AG09319 (cell line): ENCODE measurements at places on chromosomes 4 and X.

DNA sequence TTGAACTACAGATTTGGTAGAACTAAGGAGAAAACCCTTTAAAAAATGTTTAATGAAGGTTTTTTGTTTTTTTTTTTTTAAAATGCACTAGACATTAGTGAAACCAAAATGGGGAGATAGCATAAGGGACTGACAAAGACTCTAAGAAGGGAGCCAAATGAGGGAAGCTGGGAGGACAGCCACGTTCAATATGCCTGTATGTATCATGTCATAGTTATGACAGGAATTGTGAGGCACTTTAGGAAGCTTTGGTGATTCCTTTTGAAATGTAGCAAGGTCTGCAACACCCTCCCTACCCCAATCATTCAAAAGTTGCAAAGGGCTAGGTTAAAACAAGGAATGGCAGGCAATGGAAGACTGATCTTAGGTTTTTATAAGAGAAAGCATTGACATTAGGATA is 526.0 kb downstream of the TLL1 start:
- DNase-seq: no peak

- no peak for DNase-seq
Measured at GRCh38 chr4:122170775-122171174, 18.6 kb downstream of the BLTP1 start.

DNA sequence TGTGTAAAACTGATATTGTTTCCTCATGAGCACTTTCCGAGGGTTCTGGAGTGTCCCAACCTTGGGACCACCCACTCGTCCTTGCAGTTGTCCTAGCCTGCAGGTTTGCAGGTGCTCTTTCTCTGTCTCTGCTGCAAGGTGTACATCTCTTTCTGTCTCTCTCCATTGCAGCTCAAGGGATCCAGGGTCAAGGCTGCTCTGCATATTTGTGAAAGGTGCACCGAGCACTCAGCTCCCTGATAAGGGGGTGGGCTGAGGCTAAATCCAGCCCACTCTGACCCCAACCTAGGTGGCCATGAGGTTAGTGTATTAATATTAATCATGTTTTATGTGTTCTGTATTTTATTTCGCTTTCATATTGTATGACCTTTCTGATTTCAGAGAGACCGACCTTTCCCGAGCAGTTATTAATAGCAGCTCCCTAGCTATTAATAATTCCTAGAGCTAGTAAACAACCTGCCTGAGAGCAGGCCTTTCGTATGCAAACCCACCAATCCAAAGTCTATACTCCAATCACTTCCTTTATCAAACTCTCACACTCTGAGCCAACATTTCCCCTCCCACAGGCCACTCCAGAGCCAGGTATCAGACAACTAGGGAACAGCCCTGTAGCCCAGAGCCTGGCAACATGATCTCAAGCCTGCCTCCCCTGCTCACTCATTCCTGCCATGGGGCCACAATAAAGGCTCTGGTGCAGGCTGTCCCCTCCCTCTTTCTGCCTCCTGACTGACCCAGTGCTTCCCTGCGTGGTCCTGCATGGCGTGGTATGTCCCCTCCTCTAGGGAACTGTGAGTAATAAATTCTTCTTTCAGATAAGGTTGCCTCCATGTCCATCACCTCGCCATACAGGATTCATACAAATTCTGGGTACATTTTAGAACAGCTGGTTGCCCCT is 73.9 kb downstream of the SLC2A9 start:
- DNase-seq: no peak

GRCh38 chr4:188941524-188942119 is 802.4 kb downstream of the TRIML1 start:
- DNase-seq: peak; percentile 78

GRCh38 chr4:175351473-175351872 is 433.3 kb downstream of the ADAM29 start:
- no peak for DNase-seq

GRCh38 chrX:50747471-50747900 is 66.5 kb downstream of the SHROOM4 start:
- DNase-seq: peak; percentile 1

DNA sequence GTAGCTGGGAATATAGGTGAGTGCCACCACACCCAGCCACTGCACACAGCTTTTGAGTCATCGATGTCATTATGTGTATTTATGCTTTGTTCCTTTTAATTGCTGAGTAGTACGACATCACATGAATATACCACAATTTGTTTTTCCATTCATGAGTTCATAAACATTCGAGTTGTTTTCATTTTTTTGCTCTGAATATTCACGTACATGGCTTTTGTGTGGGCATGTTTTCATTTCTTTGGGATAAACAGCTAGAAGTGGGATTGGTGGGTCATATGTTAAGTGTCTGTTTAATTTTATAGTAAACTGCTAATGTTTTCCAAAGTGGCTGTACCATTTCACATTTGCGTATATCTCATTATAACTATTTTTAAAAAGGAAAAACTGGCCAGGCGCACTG is 45.1 kb upstream of the KDR start:
- DNase-seq: no peak

- DNase-seq: no peak
Measured at GRCh38 chr4:152613841-152614721, 65.7 kb downstream of the TMEM154 start.

- no peak for DNase-seq
Measured at GRCh38 chr4:61336916-61337315, 136.8 kb downstream of the ADGRL3 start.

GRCh38 chr4:73434311-73434710 is 1.7 kb upstream of the AFP start:
- DNase-seq: no peak

DNA sequence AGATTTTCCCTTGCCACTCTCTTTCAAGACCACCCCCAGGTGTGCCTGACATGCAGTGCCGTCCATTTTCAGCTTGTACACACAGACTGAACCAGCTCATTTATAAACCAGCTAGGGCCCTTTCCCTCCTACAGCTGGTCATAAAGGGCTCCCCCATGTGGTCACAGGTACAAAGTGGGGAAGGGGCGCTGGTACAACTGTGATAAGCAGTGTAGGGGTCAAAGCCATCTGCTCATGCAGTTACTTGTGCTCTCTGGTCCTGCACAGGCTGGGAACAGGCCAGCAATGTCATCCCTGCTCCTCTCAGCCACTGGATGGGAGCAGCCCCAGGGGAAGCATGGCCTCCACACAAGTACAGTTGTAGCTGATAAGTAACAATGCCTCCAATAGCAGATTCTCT is 20.6 kb downstream of the GABRQ start:
- DNase-seq: no peak

- no peak for DNase-seq
Measured at GRCh38 chr4:186204686-186205085, 13.3 kb downstream of the CYP4V2 start.

- DNase-seq: no peak
Measured at GRCh38 chr4:163385466-163385865, 41.8 kb downstream of the NPY5R start.

- DNase-seq: no peak
Measured at GRCh38 chrX:128518508-128518907, 466.3 kb upstream of the ACTRT1 start.

DNA sequence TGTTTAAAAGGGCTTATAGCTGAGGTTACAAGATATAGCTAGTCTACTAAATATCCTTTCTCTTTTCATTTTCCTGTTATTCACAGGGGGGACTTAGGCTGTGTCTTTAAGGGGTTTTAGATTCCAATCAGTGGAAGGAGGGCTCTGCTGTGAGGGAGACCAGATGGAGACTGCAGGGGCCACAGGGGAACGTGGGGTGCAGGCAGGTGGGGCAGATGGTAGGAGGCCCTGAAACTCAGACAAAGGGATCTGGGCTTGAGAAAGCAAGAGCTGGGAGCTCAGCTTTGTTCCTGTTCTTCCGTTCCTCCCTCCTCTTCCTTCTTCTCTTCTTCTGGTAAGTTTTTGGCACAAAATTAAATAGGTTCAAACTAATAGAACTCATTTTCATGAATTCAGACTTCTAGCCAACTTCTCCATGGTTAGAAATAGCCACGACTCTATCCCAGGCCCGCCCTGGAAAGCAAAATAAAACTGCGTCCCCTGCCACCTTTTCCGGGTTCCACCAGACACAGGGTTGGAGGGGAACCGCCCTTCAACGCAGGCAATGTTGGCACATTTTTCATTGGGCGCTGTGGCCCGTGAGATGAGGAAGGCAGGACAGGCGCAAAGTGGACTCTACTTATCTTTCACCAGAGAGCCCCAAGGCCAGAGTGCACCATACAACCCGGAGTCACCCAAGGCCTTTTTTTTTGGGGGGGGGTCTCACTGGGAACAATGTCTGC is 3.5 kb upstream of the TMSB4X start:
- DNase-seq: no peak

DNA sequence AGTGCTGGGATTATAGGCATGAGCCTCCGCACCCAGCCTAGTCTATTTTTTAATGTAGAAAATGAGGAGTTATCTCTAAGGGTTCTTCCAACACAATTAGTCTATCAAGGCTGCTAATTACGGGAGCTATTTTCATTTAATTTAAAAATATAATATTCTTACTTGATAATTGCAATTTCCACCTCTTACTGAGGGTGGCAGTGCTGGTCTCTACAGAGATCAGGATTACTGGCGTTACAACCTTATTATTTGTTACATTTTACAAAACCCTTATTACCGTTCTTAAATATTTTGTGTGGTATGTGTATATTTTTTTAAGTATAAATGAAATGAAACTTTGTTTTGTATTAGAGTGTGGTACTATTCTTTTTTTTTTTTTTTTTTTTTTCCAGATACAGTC is 17.6 kb upstream of the GK start:
- DNase-seq: no peak

DNA sequence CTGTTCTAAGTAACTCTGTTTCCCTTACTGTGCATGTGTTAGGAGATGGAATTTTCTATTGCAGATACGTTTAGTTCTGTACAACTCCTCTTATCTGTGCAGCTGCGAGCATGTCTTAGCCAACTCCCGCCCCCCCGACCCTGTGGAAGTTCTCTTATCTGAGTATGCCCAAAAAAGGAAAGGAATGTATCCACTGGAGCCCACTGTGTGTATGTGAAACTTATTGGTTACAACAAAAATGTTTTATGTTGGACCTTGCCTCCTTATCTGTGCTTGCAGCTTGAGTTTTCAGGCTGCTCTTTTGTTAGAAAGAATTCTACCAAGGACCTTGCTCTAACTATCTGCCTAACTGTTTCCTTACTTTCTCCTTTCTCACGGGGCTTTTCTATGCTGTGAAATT is 24.2 kb upstream of the DCAF8L2 start:
- no peak for DNase-seq

DNA sequence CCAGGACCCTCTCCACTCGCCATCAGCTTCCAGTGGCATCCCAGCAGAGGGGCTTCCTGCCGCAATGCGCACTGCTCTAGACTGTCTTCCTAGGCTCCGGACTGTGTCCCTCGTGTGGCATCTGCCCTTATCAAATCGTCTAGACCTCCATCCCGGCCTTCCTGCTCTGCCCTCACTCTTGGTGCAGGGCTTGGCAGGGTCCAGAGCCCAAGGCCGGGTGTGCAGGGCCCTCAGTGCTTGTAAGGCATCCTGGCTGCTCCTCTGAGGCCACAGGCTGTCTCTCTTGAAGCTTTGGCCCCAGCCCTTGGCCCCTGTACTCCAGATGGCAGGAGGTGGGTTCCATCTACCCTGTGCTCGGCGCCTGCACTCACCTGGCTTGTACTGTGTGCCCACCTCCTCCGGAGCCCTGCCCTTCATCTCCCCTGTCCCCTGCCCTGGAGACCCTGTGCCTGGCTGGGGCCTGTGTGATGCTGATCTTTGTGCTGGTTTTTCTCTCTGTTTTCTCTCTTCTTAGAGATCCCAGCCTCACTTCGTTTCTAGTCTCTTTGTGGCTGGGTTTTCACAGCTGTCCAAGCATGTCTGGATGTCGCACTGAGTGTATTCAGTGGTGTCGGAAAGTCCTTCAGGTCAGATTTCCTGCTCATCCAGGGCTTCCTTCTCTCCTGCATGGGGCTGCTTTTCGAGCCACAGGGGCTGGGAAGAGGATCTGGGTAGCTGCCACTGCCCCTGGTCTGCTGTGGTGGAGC is 3.7 kb upstream of the TREX2 start:
- DNase-seq: no peak

- DNase-seq: no peak
Measured at GRCh38 chr4:189088780-189089179, 851.9 kb upstream of the FRG1 start.

- DNase-seq: no peak
Measured at GRCh38 chr4:97987019-97987648, 156.1 kb downstream of the STPG2 start.

GRCh38 chrX:132481449-132481848 is 7.4 kb downstream of the MBNL3 start:
- no peak for DNase-seq

DNA sequence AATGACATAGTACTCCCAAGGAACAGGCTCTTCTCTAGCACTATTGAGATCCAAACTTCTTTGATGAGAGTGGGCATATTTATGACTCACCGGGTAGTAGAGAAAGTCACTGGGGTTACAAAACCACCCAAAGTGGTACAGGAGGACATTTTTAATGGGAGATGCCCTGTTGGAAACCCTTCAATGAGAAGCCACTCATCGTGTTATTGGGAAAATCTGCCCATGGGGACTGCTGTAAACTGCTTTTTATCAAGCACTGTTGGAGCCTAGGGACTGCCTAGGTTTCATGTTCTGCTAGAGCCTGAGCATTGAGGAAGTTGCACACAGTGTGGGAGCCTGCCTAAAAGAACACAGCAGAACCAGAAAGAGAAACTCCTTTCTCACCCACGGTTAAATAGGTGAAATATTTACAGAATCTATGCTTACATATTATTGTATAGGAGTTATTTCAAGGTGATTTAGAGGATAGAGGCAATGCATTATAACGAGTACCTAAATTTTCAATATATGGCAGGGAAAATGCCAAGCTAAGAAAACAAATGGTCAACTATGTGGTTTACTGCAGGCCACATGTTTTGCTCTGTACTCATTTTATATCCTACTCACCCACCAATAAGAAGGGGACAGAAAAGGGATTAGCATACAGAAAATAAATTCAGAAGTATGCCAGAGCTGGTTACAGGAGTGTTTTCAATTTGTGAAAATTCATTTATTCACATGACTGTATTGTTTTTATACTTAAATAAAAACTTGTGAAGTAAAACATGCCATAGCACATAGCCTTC is 559.1 kb downstream of the FSTL5 start:
- no peak for DNase-seq

DNA sequence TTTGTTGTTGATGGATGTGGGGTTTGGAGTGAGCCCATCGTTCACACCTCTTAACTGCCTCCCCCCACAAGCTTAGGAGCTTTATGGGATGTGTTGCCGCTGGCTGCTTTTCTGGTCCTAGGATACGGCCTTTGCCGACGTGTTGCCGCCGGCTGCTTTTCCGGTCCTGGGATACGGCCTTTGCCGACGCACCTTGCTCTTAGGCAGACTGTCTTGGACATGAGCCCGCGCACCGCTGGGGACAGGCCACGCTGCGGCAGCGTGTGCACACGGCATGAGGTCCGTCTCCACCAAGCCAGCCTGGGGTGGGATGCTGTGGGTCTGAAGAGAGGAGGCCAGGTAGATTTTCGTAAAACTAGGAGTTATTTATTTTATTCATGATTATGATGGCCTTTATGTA is 14.2 kb downstream of the RGS12 start:
- DNase-seq: no peak

DNA sequence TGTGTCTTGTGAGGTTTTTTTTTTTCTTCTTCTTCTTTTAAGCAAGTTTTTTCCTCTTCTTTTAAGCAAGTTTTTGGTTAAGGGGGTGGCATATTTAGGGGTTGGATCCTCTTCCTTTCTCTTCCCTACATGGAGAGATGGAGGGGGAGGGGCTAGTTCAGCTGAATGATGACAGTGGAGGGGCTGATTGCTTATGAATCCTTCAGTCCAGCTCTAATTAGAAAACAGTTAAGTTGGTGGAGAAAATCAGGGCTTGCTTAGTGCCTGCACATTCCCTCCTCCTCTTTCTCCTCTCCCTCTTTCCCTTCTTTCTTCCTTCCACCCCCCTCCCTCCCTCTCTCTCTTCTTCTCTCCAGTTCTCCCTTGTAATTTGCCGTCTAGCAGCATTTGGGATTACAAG is 4.4 kb upstream of the HAND2 start:
- no peak for DNase-seq
